Activated naive CD4-positive, alpha-beta T cell treated with anti-CD3 and anti-CD28 coated beads for 36 hours (primary cell): ENCODE measurements at places on chromosomes 5 and 9. TPM values are rescaled to one million over a fixed set of nuclear protein-coding genes. Genes with fewer than 3 reads are reported as not detected.
A peak's percentile ranks its signal among the peaks of the same experiment; 100 is the strongest.

DNA sequence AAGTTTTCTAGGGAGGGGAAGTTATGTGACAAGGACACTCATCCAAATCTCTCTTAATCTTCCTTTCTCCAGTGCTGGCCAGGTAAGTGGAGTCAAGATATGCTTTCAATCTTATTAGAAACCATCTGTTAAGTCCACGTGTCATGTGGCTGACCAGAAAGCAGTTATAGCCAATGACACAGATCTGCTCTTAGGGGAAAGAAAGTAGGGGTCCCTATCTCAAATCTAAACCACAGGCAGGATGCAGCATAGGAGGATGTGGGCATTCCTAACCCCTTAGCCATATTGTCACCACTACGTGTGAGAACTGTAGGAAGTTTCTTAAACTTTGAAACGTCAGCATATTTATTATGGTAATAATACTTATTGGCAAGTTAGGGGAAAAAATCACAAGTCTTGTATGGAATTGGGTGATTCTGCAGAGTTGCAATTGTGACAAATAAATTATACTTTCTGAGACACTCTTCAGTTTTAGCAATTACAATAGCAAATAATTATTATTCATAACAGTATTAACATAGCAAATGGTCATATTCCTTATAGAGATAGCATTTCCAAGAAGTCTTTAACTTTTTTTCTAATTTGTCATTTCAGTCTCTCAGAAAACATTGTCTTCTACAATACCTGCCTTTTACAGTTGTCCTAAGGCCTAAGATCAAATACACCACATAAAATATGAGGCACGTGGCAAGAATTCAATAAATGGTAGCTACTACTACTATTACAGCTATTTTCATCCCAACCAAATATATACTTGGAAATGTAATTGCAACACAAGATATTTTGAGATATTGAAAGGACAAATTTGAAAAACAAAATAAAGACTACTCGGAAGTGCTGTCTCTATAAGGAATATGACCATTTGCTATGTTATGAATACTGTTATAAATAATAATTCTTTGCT, 236.9 kb downstream of the PDE4D start:
- no peak overlapping the region for H3K4me3 ChIP-seq
- H3K27ac ChIP-seq, result no peak overlapping the region
- no peaks in the 10 kb centered on the region for H3K36me3 ChIP-seq
- no peaks in the 10 kb centered on the region for H3K27me3 ChIP-seq

The BNC2 gene
- total RNA-seq, result not detected

DNA sequence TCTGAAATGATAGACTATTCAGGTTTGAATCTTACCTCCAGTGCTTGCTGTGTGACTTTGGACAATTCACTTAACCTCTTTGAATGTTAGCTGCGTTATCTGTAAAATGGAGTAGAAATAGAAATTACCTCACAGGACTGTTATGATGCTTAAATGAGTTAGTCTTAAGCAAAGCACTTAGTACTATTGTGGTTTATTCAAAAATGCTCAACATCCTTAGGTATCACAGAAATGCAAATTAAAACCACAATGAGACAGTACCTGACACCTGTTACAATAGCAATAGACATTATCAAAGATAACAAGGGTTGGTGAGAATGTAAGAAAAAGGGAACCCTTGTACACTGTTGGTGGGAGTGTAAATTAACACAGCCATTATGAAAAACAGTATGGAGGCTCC, 77.6 kb upstream of the FREM1 start:
- DNase-seq, result no peak
- no peak overlapping the region for H3K4me3 ChIP-seq
- H3K27ac ChIP-seq, result no peak overlapping the region
- peaks cover 20% of the 10 kb centered on the region for H3K4me1 ChIP-seq
- no peaks in the 10 kb centered on the region for H3K36me3 ChIP-seq
- H3K27me3 ChIP-seq, result no peaks in the 10 kb centered on the region

GRCh38 chr5:113017881-113018635, 41.5 kb downstream of the DCP2 start:
- peaks cover 57% of the 10 kb centered on the region for H3K4me1 ChIP-seq
- DNase-seq, result no peak
- no peaks in the 10 kb centered on the region for H3K27me3 ChIP-seq
- H3K27ac ChIP-seq, result no peak overlapping the region
- H3K36me3 ChIP-seq, result peaks cover 38% of the 10 kb centered on the region

GRCh38 chr5:133404724-133405123, 207.6 kb downstream of the FSTL4 start:
- H3K27me3 ChIP-seq, result no peaks in the 10 kb centered on the region
- H3K4me1 ChIP-seq, result no peaks in the 10 kb centered on the region
- H3K27ac ChIP-seq, result no peak overlapping the region

The FOXI1 gene
- not detected for total RNA-seq

DNA sequence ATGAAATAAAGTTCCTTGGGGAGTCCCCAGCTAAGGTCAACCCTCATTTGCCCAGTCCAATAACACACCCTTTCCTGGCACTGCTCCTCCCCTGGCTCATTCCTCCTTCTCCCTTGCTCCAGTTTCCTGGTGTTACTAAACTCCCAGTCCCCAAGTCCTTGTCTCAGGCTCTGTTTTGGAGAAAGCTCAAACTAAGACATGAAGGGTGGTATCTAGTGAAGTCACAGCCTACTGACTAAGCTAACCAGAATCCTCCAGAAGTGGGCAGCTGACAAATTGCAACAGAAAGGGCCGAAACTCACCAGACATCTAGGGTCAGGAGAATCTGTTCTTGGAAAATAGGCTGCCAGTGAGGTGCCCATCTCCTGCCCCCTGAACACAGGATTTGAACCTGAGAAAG, 118.7 kb upstream of the NEK6 start:
- no peaks in the 10 kb centered on the region for H3K36me3 ChIP-seq
- H3K4me3 ChIP-seq, result no peak overlapping the region
- peaks cover 2% of the 10 kb centered on the region for H3K27me3 ChIP-seq
- DNase-seq, result no peak
- no peak overlapping the region for H3K27ac ChIP-seq
- H3K4me1 ChIP-seq, result no peaks in the 10 kb centered on the region

GRCh38 chr5:172444110-172444510, 10.2 kb downstream of the SH3PXD2B start:
- no peak overlapping the region for H3K27ac ChIP-seq
- no peak overlapping the region for H3K4me3 ChIP-seq
- peaks cover 12% of the 10 kb centered on the region for H3K4me1 ChIP-seq
- H3K36me3 ChIP-seq, result no peaks in the 10 kb centered on the region
- DNase-seq, result no peak
- peaks cover 11% of the 10 kb centered on the region for H3K27me3 ChIP-seq

The ZDHHC11 gene
- 3.6 TPM for total RNA-seq

DNA sequence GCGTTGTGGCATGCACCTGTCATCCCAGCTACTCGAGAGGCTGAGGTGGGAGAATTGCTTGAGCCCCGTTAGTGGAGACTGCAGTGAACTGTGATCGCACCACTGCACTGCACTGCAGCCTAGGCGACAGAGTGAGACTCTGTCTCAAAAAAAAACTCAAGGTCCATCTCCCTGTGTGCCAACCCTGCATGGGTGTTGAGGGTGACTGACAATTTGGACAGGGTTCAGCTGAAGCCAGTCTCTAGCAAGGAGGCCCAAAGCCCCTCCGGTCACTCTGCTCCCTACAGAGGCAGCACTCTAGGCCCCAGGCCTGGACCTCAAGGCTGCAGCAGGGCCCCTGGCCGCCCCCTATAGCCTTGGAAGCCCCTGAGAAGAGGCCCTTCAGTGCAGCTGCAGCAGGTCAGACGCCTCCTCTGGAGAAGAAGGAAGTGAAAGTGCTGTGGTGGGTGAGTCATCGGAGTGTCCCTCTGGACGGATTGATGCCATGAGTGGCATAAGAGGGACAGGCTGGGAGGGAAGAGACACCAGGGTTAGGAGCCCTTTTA, 39.2 kb upstream of the NEK6 start:
- DNase-seq, result peak; percentile 66
- no peak overlapping the region for H3K27ac ChIP-seq
- H3K36me3 ChIP-seq, result no peaks in the 10 kb centered on the region
- H3K27me3 ChIP-seq, result no peaks in the 10 kb centered on the region
- H3K4me1 ChIP-seq, result peaks cover 31% of the 10 kb centered on the region

DNA sequence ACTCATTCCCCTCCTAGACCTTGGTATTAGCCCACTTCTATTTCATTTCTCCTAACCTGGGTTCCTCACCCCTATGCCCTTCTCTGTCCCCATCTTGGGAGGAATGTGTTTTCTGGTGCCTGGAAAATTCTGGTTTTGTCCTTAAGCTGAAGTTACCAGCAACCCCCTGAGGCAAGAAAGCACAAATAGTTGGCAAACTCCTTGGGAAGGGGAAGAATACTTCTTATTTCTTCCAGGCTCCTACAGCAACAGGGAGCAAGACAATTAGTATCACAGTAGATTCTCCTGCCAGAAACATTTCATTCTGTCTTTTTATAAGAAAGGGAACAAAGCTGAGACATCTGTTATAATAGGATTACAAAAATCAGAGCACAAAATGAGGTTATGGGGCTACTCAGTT, 142.5 kb downstream of the SNCAIP start:
- peaks cover 3% of the 10 kb centered on the region for H3K27me3 ChIP-seq
- no peak overlapping the region for H3K27ac ChIP-seq
- no peak for DNase-seq
- H3K4me1 ChIP-seq, result no peaks in the 10 kb centered on the region

The ADAMTS6 gene
- 0.93 TPM for total RNA-seq

The ADAMTSL1 gene
- not detected for total RNA-seq

The FAM153A gene
- 23.8 TPM for total RNA-seq

The RELL2 gene
- total RNA-seq, result 20.9 TPM

The IL4 gene
- total RNA-seq, result not detected
